ENCODE measurements at places on chromosomes 6 and 20. TPM values are rescaled to one million over a fixed set of nuclear protein-coding genes. Genes with fewer than 3 reads are reported as not detected.
A peak's percentile ranks its signal among the peaks of the same experiment; 100 is the strongest.

Gene IP6K3
- not detected for total RNA-seq

Gene C20orf202
- total RNA-seq, result not detected

GRCh38 chr6:34243901-34244884 is 4.6 kb downstream of the SMIM29 start:
- H3K27ac ChIP-seq, result peak overlapping the region; percentile 94
- H3K27me3 ChIP-seq, result no peaks in the 10 kb centered on the region
- H3K4me3 ChIP-seq, result peak overlapping the region; percentile 10
- peak; percentile 87 for DNase-seq

DNA sequence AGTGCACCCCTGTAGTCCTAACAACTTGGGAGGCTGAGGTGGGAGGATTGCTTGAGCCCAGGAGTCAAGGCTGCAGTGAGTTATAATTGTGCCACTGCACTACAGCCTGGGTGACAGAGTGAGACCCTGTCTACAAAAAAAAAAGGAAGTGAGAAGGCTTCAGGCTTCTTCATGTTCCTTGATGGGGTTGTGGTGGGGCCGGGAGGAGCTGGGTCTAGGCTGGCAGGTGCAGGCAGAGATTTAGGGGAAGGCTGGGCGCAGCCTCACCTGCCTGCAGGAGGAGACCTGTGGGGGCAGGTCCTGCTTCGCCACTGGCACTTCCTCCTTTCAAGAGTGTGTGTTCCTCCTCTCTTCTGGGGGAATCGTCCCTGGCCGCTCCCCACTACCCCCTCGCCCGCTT is 63.9 kb downstream of the CHMP4B start:
- H3K36me3 ChIP-seq, result no peaks in the 10 kb centered on the region
- H3K4me3 ChIP-seq, result no peak overlapping the region
- no peak overlapping the region for H3K27ac ChIP-seq

DNA sequence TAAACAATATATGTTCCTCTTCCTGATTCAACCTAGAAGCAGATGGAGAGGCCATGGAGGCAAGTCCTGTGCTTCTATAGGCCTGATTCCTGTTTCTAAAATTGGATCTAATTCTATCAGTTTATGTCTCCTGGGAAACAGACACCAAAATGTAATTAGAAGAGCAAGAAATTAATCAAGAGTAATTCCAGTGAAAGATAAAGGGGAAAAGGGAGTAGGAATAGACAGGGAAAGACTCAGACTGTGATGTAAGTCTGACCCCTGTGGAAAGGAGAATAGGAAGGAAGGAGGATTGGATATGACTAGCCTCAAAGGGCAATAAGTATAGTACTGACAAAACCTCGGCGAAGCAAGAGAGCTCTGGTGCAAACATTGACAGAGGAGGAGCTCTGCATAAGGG is 33.9 kb upstream of the FBXO30 start:
- H3K27me3 ChIP-seq, result no peaks in the 10 kb centered on the region
- no peaks in the 10 kb centered on the region for H3K36me3 ChIP-seq
- no peak overlapping the region for H3K27ac ChIP-seq
- H3K4me1 ChIP-seq, result no peaks in the 10 kb centered on the region
- DNase-seq, result no peak

- H3K4me3 ChIP-seq, result no peak overlapping the region
- no peak overlapping the region for H3K27ac ChIP-seq
- no peaks in the 10 kb centered on the region for H3K27me3 ChIP-seq
- peaks cover 29% of the 10 kb centered on the region for H3K36me3 ChIP-seq
- peaks cover 56% of the 10 kb centered on the region for H3K4me1 ChIP-seq
- DNase-seq, result no peak
Measured at GRCh38 chr6:158571826-158572652, 12.1 kb downstream of the TMEM181 start.

DNA sequence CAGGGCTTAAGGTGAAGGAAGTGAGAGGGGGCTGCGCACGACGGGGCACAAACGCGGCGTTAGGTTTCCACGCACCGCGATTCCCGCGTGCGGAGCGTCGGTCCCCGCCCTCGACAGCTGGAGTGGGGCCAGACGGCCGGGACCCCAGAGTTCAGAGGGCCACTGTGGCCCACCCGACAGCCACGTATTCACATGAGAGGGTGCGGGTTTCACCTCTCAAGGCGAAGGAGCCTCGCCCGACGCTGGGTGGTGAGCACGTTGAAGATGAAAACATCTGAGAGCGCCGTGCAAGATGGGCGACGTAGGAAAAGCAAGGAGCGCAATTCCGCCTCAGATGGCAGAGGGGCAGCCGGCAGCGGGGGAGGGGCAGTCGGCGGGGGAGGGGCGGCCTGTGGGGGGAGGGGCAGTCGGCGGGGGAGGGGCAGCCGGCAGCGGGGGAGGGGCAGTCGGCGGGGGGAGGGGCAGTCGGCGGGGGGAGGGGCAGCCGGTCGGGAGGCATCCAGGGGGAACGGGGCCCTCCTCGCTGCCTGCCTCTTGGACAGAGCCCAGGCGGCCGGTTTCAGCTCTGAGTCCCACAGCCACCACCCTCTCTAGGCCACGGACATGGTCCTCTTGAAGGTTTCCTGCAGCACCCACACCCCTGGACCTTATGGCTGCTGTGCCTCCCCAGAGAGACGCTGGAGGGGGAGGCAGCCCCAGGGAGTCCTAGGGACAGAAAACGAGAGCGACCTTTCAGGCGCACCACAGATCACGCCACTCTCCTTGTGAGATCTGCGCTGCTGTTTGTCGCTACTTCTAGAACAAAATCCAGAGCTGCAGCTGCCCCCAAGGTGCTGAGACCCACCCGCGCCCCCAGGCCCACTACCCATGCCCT is 113.7 kb downstream of the DLL1 start:
- H3K4me3 ChIP-seq, result peak overlapping the region; percentile 61
- H3K27ac ChIP-seq, result no peak overlapping the region
- no peaks in the 10 kb centered on the region for H3K4me1 ChIP-seq
- no peaks in the 10 kb centered on the region for H3K36me3 ChIP-seq
